ENCODE measurements at places on chromosomes 12 and 14. TPM values are rescaled to one million over a fixed set of nuclear protein-coding genes. Genes with fewer than 3 reads are reported as not detected.

Gene TMEM132D
- not detected for total RNA-seq

Gene SLC24A4
- 0.15 TPM for total RNA-seq

Gene CCDC177
- not detected for total RNA-seq

Gene EML1
- total RNA-seq = 12.5 TPM

Gene KLRG1
- 0.42 TPM for total RNA-seq

Gene DDX23
- total RNA-seq = 66.0 TPM

Gene C12orf50
- 0.27 TPM for total RNA-seq

Gene OR11G2
- total RNA-seq = not detected

Gene EMP1
- total RNA-seq = 82.0 TPM

Gene LRP1-AS
- not detected for total RNA-seq

Gene P2RX2
- total RNA-seq = not detected

Gene SNRPF
- total RNA-seq = 25.5 TPM

Gene PTHLH
- 0.50 TPM for total RNA-seq

DNA sequence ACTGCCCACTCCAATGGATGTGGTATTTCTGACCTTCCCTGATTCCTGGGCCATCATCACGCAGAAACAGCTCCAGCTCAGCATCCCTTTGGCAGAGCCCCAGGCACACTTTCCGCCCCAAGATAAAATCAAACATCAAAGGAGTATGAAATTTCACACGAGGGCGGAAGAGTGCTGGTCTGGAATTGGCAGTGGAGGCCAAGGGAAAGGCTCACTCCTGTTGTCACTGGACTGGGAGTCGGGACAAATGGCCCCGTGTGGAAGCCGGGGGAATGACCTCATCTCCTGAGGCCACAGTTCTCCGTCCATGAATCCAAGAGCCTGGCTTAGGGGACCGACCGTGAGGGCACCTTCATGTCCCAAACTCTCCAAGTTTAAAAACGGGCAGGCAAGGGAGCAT lies 40.9 kb downstream of the FZD10 start:
- no peaks in the 10 kb centered on the region for H3K27me3 ChIP-seq
- H3K27ac ChIP-seq = no peak overlapping the region
- no peak for DNase-seq
- H3K4me1 ChIP-seq = no peaks in the 10 kb centered on the region

- H3K4me1 ChIP-seq = no peaks in the 10 kb centered on the region
- H3K27me3 ChIP-seq = no peaks in the 10 kb centered on the region
- no peak for DNase-seq
- no peak overlapping the region for H3K27ac ChIP-seq
- no peaks in the 10 kb centered on the region for H3K36me3 ChIP-seq
- no peak overlapping the region for H3K4me3 ChIP-seq
These were observed 25.1 kb upstream of the GPHB5 start for GRCh38 chr14:63343878-63344277.

DNA sequence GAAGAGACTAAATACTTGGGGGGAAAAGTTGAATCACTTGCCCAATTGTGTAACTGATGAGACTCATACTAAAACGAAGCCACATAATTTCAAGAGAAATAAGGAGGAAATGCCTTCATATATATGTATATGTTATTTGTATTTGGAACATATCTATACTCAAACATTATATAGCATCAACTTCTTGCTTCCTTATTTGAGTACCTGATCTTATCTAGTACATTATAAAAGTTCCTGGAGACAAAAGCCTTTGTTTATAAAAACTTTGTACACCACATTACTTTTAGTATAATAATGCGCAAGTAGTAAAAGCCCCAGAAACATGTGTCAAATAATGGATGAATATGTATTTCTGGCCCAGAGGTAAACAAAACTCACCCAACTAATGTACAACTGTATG lies 92.0 kb downstream of the SLC2A13 start:
- no peak overlapping the region for H3K4me3 ChIP-seq
- H3K27ac ChIP-seq = no peak overlapping the region
- DNase-seq = no peak
- no peaks in the 10 kb centered on the region for H3K4me1 ChIP-seq

DNA sequence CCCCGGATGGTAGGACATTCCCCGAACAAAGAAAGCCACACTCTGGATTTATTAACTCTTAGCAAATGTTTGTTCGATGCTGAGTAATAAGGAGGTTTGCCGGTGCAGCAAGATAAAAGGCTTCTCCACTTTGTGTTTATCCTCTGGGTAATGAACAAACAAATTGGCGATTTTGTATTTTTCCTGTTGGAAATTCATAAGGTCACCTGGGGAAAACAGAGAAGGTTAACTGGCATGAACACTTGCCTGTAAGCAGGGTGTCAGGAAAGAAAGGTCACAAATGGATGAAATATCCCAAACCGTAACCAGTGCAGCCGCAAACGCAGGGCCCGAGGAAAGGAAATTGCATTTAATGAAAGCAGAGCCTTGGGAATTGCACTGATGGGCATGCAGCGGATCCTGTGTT lies 132.8 kb downstream of the RMST start:
- no peaks in the 10 kb centered on the region for H3K4me1 ChIP-seq
- H3K4me3 ChIP-seq = no peak overlapping the region
- H3K27ac ChIP-seq = no peak overlapping the region
- DNase-seq = no peak
- no peaks in the 10 kb centered on the region for H3K27me3 ChIP-seq

- H3K4me1 ChIP-seq = no peaks in the 10 kb centered on the region
- H3K27me3 ChIP-seq = no peaks in the 10 kb centered on the region
- no peak overlapping the region for H3K4me3 ChIP-seq
These were observed 813.0 kb downstream of the NRXN3 start for GRCh38 chr14:78983126-78983525.

- no peaks in the 10 kb centered on the region for H3K36me3 ChIP-seq
- no peak for DNase-seq
- no peak overlapping the region for H3K27ac ChIP-seq
- H3K27me3 ChIP-seq = no peaks in the 10 kb centered on the region
These were observed 136.8 kb downstream of the KCNH5 start for GRCh38 chr14:62908506-62908905.

- H3K4me3 ChIP-seq = no peak overlapping the region
- H3K27ac ChIP-seq = peak overlapping the region; percentile 89
- H3K36me3 ChIP-seq = no peaks in the 10 kb centered on the region
- H3K4me1 ChIP-seq = peaks cover 11% of the 10 kb centered on the region
- no peaks in the 10 kb centered on the region for H3K27me3 ChIP-seq
These were observed 144.1 kb upstream of the AMIGO2 start for GRCh38 chr12:47223848-47224213.

DNA sequence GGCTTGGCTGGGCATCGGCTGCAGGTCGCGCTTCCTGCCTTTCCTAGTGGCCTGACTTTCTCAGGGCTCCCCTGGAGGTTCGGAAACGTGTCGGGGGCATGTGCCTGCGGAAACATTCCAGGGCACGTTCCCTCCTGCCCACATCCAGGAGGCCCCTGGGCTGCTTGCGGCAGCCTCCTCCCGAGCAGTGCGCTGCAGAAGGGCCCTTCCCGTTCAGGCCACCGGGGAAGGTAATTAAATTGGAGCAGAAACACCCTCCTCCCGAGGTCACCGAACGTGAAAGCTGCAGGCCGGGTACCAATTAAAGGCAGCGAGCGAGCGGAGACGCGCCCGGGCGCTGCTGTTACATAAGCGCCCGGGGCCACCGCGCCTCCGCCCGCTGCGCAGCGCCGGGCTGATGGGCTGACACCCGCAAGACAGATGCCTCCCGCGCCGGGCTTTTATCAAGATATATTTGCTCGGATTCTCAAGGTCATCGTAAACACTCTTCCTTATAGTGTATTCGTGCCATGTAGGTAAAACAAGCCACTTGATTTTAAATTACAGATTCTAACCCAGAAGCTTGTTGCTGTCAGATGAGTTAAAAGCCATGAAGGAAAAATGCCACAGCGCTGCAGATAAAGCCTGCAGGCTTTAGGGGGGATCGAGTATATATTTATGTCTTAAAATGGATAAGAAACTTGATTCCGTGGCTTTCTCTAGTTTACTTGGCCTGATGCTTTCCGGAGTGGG lies 31.4 kb downstream of the SSPN start:
- H3K4me3 ChIP-seq = peak overlapping the region; percentile 43
- H3K27me3 ChIP-seq = no peaks in the 10 kb centered on the region
- H3K36me3 ChIP-seq = no peaks in the 10 kb centered on the region

DNA sequence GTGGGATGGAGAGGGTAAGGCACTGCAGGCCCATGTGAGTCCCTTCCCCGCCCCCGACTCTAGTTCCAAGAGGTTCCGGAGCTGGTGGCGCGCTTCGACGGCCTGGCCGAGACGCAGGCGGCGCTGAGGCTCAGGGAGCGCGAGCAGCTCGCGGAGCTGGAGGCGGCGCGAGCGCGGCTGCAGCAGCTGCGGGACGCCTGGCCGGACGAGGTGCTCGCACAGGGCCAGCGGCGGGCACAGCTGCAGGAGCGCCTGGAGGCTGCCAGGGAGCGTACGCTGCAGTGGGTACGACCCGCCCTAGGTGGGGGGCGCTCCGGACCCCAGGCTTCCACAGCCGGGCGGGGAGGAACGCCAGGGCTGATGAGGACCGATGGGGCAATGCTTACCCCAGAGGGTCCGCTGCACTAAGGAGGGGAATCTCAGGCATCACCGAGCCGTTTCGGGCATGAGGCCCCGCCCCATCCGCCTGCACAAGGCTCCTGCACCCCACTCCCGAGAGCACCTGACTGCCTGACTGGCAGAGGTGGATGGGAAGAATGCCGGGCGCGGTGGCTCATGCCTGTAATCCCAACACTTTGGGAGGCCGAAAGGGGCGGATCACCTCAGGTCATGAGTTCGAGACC lies 4.9 kb downstream of the CFAP73 start:
- H3K4me3 ChIP-seq = no peak overlapping the region
- H3K4me1 ChIP-seq = peaks cover 2% of the 10 kb centered on the region
- DNase-seq = peak; percentile 46
- no peaks in the 10 kb centered on the region for H3K27me3 ChIP-seq
- no peaks in the 10 kb centered on the region for H3K36me3 ChIP-seq

- H3K36me3 ChIP-seq = no peaks in the 10 kb centered on the region
- H3K4me1 ChIP-seq = no peaks in the 10 kb centered on the region
- no peak for DNase-seq
- no peak overlapping the region for H3K4me3 ChIP-seq
- H3K27ac ChIP-seq = no peak overlapping the region
These were observed 802.7 kb downstream of the SLC16A7 start for GRCh38 chr12:60398547-60398946.

GRCh38 chr14:94392510-94392935 lies 4.1 kb upstream of the SERPINA1 start:
- no peak overlapping the region for H3K27ac ChIP-seq
- no peaks in the 10 kb centered on the region for H3K36me3 ChIP-seq
- H3K4me1 ChIP-seq = no peaks in the 10 kb centered on the region
- no peaks in the 10 kb centered on the region for H3K27me3 ChIP-seq

DNA sequence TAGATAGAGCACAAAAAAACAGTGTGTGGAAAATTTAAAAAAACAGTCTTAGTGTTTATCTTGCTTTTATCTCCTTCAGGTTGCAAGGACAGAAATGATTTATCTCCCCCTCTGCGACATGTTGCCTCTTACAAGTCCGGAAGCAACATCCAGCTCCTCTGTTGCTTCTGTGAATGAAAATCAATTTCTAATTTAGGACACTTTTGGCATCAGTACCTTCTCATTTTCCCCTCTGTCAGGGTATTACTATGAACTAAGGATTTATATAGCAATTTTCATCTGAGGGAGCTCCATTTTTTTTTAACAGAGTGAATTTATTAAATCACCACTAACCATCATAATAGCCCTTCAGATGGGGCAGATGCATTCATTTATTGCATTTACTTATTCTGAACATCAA lies 116.6 kb upstream of the PLXNC1 start:
- no peak for DNase-seq
- no peaks in the 10 kb centered on the region for H3K36me3 ChIP-seq
- H3K27ac ChIP-seq = no peak overlapping the region
- no peaks in the 10 kb centered on the region for H3K4me1 ChIP-seq
- H3K4me3 ChIP-seq = no peak overlapping the region

DNA sequence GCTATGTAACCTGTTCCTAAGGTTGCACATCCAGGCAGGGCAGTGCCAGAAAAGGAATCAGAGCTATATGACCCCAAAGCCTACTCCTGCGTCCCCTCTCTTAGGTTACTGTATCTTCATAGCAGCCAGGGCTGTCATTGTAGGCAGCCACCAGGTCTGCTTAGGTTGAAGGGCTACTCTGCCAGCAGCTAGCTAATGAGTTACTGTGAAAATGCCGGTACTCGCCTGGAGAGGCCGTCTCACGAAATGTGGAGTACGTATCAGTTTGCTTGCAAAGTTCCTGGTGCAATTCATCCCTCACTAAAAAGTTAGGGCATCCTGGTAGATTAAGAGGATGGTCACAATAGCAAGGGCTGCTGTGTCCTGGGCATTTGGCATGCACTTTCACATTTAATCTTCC lies 50.9 kb downstream of the RPH3A start:
- H3K27ac ChIP-seq = no peak overlapping the region
- no peaks in the 10 kb centered on the region for H3K4me1 ChIP-seq
- H3K4me3 ChIP-seq = no peak overlapping the region
- DNase-seq = no peak

GRCh38 chr12:92601680-92602079 lies 101.1 kb upstream of the PLEKHG7 start:
- H3K27ac ChIP-seq = no peak overlapping the region
- no peaks in the 10 kb centered on the region for H3K36me3 ChIP-seq
- no peaks in the 10 kb centered on the region for H3K27me3 ChIP-seq
- no peak overlapping the region for H3K4me3 ChIP-seq
- no peak for DNase-seq

GRCh38 chr14:72856530-72857266 lies 37.2 kb downstream of the DPF3 start:
- no peaks in the 10 kb centered on the region for H3K36me3 ChIP-seq
- H3K27me3 ChIP-seq = no peaks in the 10 kb centered on the region
- DNase-seq = no peak
- peaks cover 6% of the 10 kb centered on the region for H3K4me1 ChIP-seq
- no peak overlapping the region for H3K27ac ChIP-seq
- no peak overlapping the region for H3K4me3 ChIP-seq

DNA sequence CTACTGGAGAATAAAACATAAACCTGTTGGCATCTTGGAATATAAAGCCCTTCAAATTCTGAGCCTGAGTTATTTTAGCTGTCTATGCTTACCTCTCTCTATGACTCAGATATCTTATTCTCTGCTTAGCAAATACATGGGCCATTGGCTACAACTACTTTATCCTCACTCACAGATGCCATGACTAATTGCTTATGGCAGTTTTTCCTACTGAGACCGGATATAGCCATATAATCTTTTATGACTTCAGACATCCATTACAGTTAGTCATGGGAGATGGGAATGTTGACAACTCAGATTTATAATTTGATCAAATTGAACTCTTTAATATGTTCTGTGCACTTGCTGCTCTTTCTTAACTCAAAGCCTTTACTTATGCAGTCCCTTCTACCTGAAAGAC lies 502.4 kb upstream of the ATP2B1 start:
- H3K4me3 ChIP-seq = no peak overlapping the region
- no peaks in the 10 kb centered on the region for H3K4me1 ChIP-seq
- DNase-seq = no peak
- no peak overlapping the region for H3K27ac ChIP-seq
- H3K27me3 ChIP-seq = no peaks in the 10 kb centered on the region
- H3K36me3 ChIP-seq = no peaks in the 10 kb centered on the region

- H3K4me3 ChIP-seq = no peak overlapping the region
- H3K36me3 ChIP-seq = no peaks in the 10 kb centered on the region
- H3K4me1 ChIP-seq = no peaks in the 10 kb centered on the region
These were observed 13.5 kb downstream of the ETFRF1 start for GRCh38 chr12:25208554-25208953.

Data from ovary (tissue), 10 donors.